ENCODE measurements at places on chromosomes 16 and 17.

DNA sequence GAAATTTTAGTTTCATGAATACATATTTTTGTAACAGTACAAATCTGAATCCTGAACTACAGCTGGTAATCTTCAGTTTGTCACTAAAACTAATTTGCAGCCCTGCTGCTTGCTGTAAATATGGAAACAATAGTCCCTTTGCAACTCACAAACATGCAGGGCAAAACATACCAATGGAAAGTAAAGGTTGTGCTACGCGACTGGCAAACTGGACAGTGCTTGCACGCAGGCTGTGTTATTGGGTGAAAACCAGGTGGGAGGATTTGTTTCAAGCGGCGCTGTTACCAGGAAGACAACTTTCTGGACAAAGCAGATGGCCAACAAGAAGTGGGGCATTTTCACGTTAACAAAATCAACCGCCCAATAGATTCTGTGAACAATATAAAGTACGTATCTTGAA, 93.5 kb downstream of the CDYL2 start:
- no peaks in the 10 kb centered on the region for H3K4me1 ChIP-seq
- H3K27me3 ChIP-seq: no peaks in the 10 kb centered on the region
- no peak overlapping the region for H3K4me3 ChIP-seq
- no peak overlapping the region for H3K27ac ChIP-seq
- no peaks in the 10 kb centered on the region for H3K36me3 ChIP-seq

GRCh38 chr17:43528319-43528987, 17.7 kb downstream of the ETV4 start:
- no peak for DNase-seq
- no peak overlapping the region for H3K4me3 ChIP-seq
- H3K27me3 ChIP-seq: no peaks in the 10 kb centered on the region
- H3K4me1 ChIP-seq: peaks cover 37% of the 10 kb centered on the region
- no peak overlapping the region for H3K27ac ChIP-seq

DNA sequence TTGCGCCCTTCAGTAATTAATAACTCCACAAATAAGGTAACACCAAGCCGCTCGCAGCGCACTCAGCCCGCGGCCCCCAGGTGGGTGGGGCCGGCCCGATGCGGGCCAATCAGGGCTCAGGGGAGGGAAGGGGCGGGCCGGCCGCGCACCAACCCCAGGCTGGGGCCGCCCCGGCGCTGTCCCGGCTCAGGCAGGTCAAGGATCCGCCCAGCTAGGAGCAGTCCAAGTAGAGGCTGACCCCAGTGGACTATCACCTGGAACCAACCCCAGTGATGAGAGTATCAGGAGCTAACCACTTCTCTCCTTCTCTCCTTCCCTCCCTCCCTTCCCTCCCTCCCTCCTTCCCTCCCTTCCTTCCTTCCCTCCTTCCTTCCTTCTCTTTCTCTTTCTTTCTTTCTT, 110.8 kb downstream of the C16orf78 start:
- no peak overlapping the region for H3K27ac ChIP-seq
- H3K36me3 ChIP-seq: no peaks in the 10 kb centered on the region
- no peaks in the 10 kb centered on the region for H3K4me1 ChIP-seq

DNA sequence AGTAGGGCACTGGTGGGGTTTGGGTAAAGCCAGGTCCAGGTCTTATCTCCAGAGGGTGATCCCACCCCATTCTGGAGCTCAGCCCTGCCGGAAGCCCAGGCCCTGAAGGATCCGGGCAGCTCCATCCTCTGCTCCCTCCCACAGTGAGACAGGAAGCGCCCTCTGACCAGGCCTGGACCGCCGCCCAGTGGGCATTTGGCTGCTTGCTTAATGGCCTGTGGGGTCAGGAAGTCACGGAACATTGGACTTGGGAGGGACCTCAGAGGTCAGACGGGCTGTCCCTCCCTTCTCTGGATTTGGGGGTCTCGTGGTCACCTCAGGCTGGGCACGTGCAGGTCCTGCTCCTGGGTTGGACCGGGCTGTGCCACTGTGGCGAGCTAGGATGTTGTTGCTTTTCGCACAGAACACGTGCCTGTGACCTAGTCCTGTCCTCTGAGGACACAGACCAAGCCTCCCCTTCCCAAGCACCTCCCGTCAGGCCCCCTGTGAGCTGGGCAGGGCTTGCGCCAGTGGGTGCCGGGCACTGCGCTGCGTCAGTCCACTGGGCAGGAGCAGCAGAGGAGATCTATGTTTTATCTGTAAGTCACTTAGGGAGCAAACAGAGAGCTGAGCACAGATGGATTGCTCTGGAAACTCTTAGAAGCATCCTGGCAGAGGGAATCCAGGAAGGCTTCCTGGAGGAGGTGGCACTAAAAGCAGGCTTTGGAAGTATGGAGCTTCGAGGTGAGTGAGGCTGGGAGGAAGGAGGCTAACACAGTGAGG, 49.4 kb upstream of the GSE1 start:
- no peaks in the 10 kb centered on the region for H3K36me3 ChIP-seq
- H3K27me3 ChIP-seq: no peaks in the 10 kb centered on the region
- H3K4me3 ChIP-seq: no peak overlapping the region

DNA sequence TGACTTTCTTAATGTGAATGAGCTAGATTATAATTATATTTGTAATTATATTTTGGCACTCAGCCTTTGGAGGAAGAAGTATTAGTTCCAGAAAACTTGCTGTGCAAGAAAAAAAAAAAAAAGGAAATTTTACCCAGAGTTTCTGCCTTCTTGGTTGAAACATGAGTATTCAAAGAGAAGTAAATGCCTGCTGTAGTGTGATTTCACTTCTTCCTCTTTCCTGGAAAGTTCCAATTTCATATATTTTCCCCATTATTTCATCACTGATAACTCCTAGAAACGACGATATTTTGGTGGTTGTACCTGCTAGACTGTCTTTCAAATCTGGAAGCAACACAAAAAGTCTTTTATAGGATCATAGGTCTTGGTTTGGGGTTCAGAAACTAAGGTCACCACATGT, 20.4 kb upstream of the MPHOSPH6 start:
- no peaks in the 10 kb centered on the region for H3K4me1 ChIP-seq
- H3K36me3 ChIP-seq: no peaks in the 10 kb centered on the region
- H3K27ac ChIP-seq: no peak overlapping the region
- no peak overlapping the region for H3K4me3 ChIP-seq
- H3K27me3 ChIP-seq: no peaks in the 10 kb centered on the region

DNA sequence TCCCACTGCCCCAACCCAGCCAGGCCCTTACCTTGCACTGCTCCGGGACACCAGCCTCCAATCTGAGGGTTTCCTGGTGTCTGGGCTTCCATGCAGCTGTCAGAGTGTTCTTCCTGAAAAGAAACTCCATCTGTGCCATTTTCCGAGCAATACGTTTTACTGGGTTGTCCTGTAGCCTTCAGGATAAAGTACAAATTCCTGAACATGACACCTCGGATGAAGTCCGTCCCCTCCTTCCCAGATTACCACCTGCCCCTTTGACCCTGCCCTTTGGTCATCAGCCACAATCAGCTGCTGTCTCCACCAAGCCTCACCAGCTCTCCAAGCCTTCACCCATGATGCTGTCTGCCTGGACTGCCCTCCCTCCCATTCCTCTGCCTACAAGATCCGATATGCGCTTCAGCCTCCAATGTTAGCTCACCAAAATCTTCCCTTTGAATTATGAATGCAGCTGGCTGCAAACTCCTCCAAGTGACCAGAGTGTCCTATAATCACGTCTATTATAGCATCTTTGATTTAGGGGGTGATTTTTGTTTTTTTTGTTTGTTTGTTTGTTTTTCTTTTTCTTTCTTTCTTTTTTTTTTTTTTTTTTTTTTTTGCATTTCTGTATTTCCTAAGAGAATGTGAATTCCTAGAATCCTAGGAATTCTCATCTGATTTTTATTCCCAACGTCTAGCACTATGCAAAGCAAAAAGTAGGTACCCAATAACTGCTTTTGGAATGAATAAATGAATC, 60.6 kb upstream of the KIFC3 start:
- H3K27me3 ChIP-seq: no peaks in the 10 kb centered on the region
- peaks cover 5% of the 10 kb centered on the region for H3K4me1 ChIP-seq
- no peak overlapping the region for H3K27ac ChIP-seq
- H3K4me3 ChIP-seq: no peak overlapping the region
- peak; percentile 71 for DNase-seq

- no peak overlapping the region for H3K4me3 ChIP-seq
- H3K36me3 ChIP-seq: no peaks in the 10 kb centered on the region
- no peaks in the 10 kb centered on the region for H3K27me3 ChIP-seq
- no peak overlapping the region for H3K27ac ChIP-seq
- no peak for DNase-seq
- H3K4me1 ChIP-seq: peaks cover 12% of the 10 kb centered on the region
Measured at GRCh38 chr16:89821438-89822187, 5.2 kb upstream of the FANCA start.

DNA sequence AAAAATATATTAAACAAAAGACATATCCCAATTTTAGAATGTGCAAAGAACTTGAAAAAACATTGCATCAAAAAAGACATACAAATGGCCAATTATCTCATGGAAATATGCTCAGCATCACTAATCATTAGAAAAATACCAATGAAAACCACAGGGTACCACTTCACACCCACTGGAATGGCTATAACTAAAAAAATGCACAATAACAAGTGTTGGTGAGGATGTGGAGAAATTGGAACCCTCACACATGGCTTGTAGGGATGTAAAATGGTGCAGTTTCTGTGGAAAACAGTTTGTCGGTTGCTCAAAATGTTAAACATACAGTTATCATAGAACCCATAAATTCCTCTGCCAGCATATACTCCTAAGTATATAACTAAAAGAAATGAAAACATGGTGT, 796 bp upstream of the PSMB6 start:
- H3K27me3 ChIP-seq: peaks cover 25% of the 10 kb centered on the region
- H3K36me3 ChIP-seq: peaks cover 20% of the 10 kb centered on the region
- no peaks in the 10 kb centered on the region for H3K4me1 ChIP-seq
- no peak overlapping the region for H3K27ac ChIP-seq
- no peak for DNase-seq

DNA sequence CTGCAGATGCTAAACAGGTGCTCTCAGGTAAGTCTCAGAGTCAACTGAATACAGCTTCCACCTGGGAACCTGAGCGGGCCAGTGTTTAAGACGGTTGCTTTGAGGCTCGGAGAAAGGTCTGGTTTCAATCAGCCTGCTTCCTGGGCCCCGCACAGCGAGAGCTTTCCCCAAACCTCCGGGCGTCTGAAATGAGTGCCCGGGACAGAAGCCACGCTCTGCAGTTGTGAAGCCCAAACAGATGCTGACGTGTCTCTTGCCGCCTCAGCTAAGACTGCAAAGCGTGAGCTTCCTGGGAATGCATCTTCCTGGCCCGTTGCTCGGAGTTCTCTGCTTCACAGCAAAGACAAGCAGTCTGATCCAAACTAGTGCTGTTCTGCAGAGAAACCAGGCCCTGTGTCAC, 36.7 kb downstream of the PLXDC1 start:
- H3K36me3 ChIP-seq: no peaks in the 10 kb centered on the region
- no peak for DNase-seq
- no peaks in the 10 kb centered on the region for H3K27me3 ChIP-seq

DNA sequence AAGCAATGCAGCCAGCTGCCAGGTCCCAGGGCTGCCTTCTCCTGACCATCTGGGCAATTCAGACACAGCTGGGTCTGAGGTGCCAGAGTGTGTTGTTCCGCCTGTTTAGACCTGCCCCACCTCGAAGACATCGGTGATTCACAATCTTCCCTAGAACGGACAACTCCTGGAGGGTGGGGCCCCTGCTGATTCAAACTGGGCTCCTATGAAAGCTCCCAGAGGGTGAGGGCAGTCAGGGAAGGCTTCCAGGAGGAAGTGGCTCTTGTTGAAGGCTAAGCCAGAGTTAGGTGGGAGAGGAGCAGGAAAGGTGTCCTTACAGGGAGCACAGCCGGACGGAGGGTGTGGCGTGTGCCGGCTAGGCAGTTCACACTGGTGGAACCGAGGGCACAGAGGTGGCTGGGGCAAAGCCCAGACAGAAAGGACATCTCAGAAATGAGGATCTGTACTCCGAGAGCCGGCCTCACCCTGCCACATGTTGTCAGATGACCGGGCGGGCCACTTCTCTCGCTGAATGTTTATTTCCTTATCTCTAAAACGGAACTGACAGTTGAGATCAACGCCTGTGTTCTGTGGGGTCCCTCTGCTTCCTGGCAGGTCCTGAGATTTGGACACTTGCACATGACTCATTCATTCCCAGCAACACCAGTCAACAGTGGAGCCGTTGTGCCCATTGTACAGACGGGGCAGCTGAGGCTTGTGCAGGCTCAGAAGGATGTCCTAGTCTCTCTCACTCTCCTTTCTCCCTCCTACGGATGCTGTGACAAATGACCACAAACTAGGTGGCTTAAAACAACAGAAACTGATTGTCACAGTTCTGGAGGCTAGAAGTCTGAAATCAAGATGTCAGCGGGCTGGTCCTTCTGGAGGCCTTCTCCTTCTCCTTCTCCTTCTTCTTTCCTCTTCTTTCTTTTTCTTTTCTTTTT, 26.9 kb upstream of the LITAF start:
- H3K27ac ChIP-seq: no peak overlapping the region
- no peak overlapping the region for H3K4me3 ChIP-seq
- H3K4me1 ChIP-seq: no peaks in the 10 kb centered on the region
- no peak for DNase-seq
- no peaks in the 10 kb centered on the region for H3K36me3 ChIP-seq
- H3K27me3 ChIP-seq: no peaks in the 10 kb centered on the region

DNA sequence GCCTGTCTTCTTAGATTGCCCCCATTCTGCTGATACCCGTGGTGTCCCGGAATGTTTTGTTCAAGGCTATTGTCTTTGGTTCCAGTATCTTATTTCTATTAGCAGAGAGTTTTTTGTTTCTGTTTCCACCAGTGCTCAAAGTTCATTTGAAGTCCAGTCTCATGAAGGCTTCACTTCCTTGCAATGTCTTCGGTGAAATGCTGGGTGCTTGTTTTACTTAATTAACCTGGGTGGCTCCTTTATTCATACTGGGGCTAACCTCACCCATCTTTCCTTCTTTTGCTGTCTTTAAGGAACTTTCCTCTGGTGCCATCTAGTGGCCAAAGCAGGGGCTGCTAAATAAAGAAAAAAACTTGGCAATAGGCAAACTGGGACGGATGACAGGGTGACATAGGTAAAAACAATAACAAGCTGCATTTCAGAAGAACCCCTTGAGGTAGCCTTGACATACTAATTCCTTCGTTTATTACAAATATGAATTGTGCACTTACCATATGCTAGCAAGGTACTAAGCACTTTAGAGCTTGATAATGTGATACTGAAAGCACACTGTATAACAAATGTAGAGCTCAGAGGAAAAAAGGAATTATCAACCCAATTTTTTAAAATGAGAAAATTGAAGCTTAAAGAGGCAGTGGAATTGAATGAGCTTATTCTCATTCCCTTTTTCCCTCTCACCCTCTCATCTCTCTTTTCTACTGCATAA, 2.8 kb upstream of the SMIM36 start:
- H3K36me3 ChIP-seq: no peaks in the 10 kb centered on the region
- DNase-seq: peak; percentile 95
- H3K4me1 ChIP-seq: no peaks in the 10 kb centered on the region
